ENCODE measurements at places on chromosomes 2 and 18.

GRCh38 chr2:137969418-137969765 lies 5.1 kb downstream of the HNMT start:
- peak; percentile 76 for DNase-seq

GRCh38 chr2:82120115-82120514 lies 1815.6 kb upstream of the LRRTM1 start:
- no peak for DNase-seq

- no peak for DNase-seq
Observed at GRCh38 chr2:239293775-239294430, 106.9 kb downstream of the HDAC4 start.

DNA sequence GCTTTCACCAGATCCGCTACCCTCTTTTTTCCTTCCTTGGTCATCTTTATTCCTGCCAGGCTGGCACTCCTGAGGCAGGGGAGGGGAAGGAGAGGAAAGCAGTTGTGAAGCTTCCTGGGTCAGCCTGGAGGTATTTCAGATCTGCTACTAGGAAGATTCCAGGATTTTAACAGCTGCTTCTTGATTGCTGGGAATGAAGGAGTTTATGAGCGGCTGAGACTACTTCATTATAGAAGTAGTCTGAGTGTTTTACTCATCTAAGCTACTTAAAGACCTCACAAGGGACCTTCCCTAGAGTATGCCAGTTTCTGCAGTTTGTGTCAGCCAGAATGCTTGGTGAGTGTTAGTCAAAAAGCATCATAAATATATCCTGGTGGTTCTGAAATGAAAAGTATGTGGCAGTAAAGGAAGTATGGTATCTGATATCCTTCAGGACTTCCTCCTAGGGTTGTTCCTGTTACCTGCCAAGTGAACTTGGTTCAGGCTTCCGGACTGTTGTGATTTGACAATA lies 1.9 kb downstream of the TANC1 start:
- DNase-seq = peak; percentile 46

- no peak for DNase-seq
Observed at GRCh38 chr2:181907635-181908034, 16.1 kb downstream of the ITPRID2 start.

DNA sequence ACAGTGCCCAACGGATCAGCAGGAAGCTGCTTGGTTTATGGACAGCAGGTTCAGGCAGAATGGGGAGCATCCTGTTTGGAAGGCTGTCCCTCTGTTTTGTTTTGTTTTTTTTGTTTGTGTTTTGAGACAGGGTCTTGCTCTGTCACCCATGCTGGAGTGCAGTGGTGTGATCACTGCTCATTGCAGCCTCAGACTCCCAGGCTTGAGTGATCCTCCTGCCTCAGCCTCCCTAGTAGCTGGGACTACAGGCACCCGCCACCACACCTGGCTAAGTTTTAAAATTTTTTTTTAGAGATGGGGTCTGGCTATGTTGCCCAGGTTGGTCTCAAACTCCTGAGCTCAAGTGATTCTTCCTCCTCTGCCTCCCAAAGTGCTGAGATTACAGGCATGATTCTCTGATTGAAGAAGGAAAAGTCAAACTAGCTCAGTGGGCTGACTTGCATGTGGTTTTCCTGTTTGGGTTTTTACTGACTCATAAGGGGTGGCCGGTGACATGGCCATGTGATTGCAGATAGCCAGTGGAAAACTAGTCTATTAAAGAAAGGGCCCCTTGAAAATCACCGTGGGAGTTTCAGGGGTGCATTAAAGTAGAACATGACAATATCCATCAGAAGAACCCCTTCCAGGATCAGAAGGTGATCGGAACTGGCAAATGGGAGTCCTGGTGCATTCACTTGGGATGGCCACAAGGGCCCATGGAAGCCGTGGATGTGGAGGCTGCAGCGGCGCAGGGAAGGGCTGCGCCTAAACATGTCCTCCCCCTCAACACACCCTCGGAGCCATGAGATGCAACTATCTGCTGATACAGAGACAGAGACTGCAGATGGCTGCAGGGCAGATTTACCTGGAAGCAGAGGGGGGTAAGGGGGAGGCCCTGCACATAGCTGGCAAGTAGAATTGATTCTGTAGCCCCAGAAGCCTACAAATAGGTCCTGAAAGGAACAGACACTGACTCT lies 26.5 kb downstream of the AQP12B start:
- peak; percentile 30 for DNase-seq

DNA sequence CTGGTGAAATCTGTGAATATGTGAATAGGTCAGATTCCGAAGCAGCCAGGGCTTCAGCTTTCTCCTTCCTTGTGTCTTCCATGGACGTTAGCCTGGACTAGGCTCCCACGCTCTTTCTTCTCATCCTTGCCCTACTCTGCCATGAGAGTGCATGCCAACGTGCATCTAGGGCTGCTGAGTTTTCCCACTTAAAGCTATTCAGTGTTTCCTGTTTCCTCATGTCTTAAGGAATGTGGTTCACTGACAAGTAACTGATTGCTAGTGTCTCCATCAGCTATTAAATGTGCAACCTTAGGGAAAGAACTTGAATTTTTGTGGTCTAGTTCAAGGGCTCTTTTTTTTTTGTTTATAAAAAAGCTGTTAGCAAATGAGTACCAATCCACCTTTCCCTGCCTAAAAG lies 642.3 kb upstream of the LINC00305 start:
- DNase-seq = no peak
